Calu3 (cell line): ENCODE measurements at places on chromosomes 11 and 22.

DNA sequence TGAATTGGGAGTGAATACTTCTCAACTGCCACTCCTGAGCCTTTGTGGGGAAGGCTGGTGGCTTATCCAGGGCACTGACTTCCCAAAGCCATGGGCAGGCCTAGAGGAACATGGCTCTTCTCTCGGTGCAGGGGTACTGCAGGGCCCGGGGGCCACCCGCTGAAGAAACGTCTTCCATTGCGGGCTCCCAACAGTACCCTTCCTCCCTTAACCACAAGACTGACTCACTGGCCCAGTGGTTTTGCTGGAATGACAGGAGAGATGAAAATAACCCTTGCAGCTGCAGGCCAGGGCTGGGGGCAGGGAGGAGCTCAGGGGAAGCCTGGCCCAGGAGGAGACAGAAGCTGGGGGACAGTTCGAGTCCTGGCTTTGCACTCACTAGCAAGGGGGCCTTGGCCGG is 13.5 kb downstream of the TXN2 start:
- H3K4me1 ChIP-seq: peaks cover 38% of the 10 kb centered on the region
- peak overlapping the region; percentile 50 for H3K4me3 ChIP-seq

DNA sequence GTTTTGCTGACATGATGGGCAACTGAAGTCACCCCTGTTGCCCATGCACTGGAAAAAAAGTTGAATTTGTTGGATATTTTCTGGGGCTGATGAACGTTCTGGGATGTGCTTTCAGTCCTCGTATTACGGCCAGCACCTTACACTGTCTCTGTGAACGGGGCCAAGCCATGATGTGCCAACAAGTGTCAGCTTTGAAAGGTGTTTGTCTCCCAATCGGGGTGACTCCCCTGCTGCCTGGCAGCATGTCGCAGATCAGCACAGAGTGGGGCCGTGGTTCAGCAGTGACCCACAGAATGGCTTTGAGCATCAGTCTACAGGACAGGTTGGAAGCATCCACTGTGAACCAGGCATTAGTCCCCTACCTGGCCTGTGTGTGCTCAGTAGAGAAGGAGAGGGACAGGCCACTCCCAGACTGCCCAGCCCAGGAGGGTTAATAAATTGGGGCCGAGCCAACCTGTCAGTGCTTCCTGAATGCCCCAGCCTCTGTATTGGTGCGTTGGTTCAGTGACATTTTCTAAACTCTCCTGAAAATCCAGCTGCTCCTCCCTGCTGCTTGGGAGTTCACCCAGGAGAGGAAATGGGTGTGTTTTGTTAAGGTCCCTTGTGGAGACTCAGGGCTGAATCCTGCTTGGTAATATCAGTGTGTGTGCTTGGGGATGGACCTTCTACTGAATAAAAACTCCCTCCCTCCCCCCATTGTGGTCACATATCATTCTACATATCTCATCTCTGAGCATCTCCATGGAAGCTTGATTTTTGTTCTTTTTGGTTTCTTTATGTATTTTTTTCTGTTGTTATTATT is 50.7 kb upstream of the TTC12 start:
- H3K4me3 ChIP-seq: no peak overlapping the region
- no peaks in the 10 kb centered on the region for H3K36me3 ChIP-seq

DNA sequence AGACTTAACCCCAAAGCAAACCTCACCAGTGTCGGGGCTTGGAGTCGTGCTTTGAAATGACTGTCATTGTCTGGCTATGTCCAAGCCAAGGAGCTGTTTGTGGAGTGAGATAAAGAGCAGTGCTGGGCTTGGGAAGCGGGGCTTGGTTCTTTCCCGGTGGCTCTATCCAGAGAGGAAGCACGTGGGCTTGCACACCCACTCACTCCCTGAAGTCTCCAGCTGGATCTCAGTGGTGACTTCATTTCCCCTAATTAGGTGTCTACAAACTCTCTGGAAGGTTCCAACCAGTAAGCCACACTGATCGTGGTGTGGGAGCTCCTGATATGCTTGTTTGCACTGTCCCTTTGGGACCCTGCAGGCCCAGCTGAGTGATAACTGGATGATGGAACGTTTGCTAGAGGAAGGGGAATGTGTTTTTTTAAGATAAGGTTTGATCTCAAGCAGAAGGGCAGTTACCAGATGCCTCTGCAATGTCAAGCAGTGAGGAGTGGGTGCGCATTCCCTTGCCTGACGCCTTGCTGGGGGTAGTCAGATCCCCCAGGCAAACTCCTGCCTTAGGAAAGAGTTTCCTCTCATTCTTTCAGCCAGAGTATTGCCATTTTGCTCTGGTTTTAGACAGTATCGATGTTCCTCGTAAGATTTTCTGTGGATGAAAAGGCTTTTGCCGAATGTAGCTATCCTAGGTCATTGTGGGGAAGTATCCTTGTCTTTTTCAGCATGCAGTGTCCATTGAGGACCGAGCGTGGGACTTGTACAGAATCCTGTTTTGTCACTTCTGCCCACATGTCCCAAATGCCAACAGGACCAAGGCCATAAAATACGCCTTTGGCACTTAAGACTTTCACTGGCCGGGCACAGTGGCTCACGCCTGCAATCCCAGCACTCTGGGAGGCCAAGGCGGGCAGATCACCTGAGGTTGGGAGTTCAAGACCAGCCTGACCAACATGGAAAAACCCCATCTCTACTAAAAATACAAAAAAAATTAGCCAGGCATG is 90.9 kb downstream of the MICAL2 start:
- H3K4me1 ChIP-seq: peaks cover 18% of the 10 kb centered on the region
- peaks cover 39% of the 10 kb centered on the region for H3K36me3 ChIP-seq
- H3K27ac ChIP-seq: no peak overlapping the region
- H3K4me3 ChIP-seq: no peak overlapping the region
- no peak for DNase-seq
- no peaks in the 10 kb centered on the region for H3K27me3 ChIP-seq

- H3K4me1 ChIP-seq: peaks cover 10% of the 10 kb centered on the region
- H3K27me3 ChIP-seq: no peaks in the 10 kb centered on the region
- peak overlapping the region; percentile 96 for H3K4me3 ChIP-seq
- peaks cover 27% of the 10 kb centered on the region for H3K36me3 ChIP-seq
- no peak for DNase-seq
- peak overlapping the region; percentile 31 for H3K27ac ChIP-seq
Observed at GRCh38 chr11:63683133-63683991, 2.1 kb downstream of the RTN3 start.

DNA sequence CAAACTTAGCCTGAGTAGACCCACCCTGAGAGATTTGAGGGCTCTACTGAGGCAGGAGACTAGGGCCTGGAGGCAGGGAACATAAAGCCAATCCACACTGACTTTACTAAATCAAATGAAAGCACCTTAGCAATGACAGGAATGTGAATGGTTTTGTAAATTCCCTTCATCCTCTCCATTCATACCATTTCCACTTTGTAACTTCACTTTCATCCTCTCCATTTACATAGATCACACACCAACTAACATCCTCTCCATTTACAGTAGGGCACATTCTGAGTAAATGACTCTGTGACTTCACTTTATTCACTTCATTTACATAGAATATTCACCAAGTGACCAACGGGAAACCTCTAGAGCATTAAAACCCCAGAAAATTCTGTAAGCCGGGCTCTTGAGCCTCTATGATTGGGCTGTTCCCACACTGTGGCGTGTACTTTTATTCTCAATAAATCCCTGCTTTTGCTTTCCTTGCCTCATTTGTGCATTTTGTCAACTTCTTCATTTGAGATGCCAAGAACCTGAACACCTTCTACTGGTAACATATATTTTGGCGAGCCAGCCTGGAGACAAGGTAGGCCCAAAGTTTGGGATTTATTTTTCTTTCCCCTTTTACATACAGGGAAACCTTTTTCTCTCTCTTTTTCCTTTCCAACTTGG is 82.9 kb downstream of the PIWIL4 start:
- DNase-seq: no peak
- H3K36me3 ChIP-seq: no peaks in the 10 kb centered on the region
- no peak overlapping the region for H3K4me3 ChIP-seq
- H3K27ac ChIP-seq: no peak overlapping the region

GRCh38 chr22:37661160-37661924 is 2.8 kb downstream of the PDXP start:
- DNase-seq: no peak
- H3K4me3 ChIP-seq: no peak overlapping the region
- H3K27ac ChIP-seq: no peak overlapping the region

DNA sequence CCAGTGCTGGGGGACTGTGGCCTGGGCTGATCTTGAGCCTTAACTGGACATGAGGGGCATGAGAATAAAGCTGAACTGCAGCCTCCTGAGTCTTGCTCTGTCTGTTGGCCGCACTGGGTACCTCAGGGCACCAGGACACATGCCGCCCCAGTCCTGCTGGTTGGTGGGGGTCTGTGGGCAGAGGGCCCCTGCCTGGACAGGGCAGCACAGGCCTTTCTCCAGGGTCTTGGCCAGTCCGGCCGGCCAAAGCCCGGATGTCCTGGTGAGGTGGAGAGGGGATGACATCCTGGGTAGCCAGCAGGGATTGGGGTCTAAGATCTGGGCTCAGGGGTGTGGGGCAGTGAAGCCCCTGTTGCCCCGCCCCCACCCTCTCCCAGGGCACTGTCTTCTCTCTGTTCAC is 1.5 kb upstream of the RPS6KA4 start:
- H3K27ac ChIP-seq: peak overlapping the region; percentile 36
- DNase-seq: no peak
- H3K4me3 ChIP-seq: peak overlapping the region; percentile 80
- H3K27me3 ChIP-seq: no peaks in the 10 kb centered on the region
- H3K36me3 ChIP-seq: peaks cover 42% of the 10 kb centered on the region
- H3K4me1 ChIP-seq: peaks cover 35% of the 10 kb centered on the region

DNA sequence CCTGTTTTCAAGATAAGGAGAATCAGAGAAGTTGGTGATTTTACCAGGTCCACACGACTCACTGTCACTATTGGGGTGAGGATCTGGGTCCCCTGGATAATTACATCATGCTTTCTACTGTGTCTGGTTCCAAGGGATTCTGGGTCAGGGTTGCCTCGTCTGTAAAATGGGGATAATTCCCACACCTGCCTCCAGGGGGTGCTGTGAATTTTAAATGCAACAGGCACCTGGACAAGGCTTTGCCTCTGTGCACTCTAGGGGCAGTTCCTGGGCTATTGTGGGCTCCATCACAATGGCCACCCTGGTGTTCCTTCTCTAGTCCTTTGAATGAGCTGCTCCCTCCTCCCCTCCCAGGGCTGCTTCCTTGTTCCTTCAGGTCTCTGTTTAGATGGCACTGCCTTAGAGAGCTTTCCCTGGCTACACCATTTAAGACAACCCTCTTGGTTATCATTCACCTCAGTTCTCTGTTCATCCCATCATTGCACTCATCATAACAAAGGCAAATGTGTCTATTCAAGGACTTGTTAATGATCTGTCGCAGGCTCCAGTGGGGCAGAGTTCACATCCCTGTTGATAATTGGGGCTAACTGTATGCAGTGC is 178.6 kb downstream of the MIAT start:
- no peaks in the 10 kb centered on the region for H3K4me1 ChIP-seq
- DNase-seq: peak; percentile 75
- H3K27ac ChIP-seq: no peak overlapping the region
- peaks cover 25% of the 10 kb centered on the region for H3K27me3 ChIP-seq

- H3K4me3 ChIP-seq: no peak overlapping the region
- no peak for DNase-seq
- H3K27ac ChIP-seq: no peak overlapping the region
- no peaks in the 10 kb centered on the region for H3K4me1 ChIP-seq
- H3K36me3 ChIP-seq: no peaks in the 10 kb centered on the region
Observed at GRCh38 chr11:82675838-82676237, 57.8 kb downstream of the FAM181B start.

GRCh38 chr11:71432761-71433647 is 15.2 kb downstream of the DHCR7 start:
- H3K4me3 ChIP-seq: no peak overlapping the region
- no peaks in the 10 kb centered on the region for H3K27me3 ChIP-seq
- peaks cover 31% of the 10 kb centered on the region for H3K36me3 ChIP-seq
- no peak overlapping the region for H3K27ac ChIP-seq
- no peak for DNase-seq

DNA sequence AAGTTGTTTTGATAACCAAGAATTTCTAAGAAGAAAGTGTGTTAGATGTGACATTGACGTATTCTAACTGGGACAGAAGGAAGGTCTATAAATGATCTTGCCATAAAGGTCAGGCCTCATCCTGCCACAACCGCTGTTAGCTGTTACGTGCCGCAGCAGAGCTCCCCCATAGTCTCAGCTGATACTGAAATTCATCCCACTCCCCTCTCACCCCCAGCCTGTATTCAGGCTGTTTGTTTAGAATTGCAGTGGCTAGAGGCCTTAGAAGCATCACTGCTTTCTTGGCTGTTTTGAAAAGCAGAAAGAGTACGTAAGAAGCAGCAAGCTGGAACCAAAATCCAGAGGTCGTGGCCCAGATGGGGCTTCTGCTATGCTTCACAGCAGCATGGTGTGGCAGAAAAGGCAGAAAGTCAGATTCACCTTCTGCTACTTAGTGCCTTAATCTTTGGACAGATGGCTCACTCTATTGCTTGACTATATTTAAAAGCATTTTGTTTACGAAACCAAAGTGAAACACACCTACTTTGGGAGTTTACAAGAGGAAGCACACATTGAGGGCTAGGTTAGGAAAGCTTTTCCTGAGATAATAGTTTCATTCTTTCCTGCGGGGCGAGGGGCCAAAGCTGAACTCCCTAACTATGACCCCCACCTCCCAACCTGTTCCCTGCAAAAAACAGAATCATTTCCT is 950 bp upstream of the LAYN start:
- H3K4me1 ChIP-seq: peaks cover 7% of the 10 kb centered on the region
- no peak overlapping the region for H3K4me3 ChIP-seq
- no peak for DNase-seq
- H3K27ac ChIP-seq: no peak overlapping the region
- H3K27me3 ChIP-seq: no peaks in the 10 kb centered on the region

- H3K27ac ChIP-seq: peak overlapping the region; percentile 74
- DNase-seq: no peak
- H3K27me3 ChIP-seq: no peaks in the 10 kb centered on the region
- H3K4me3 ChIP-seq: peak overlapping the region; percentile 92
- H3K36me3 ChIP-seq: peaks cover 27% of the 10 kb centered on the region
- peaks cover 40% of the 10 kb centered on the region for H3K4me1 ChIP-seq
Observed at GRCh38 chr22:37659066-37659896, 758 bp downstream of the PDXP start.

- H3K4me3 ChIP-seq: no peak overlapping the region
- peak overlapping the region; percentile 11 for H3K27ac ChIP-seq
- no peak for DNase-seq
- H3K36me3 ChIP-seq: no peaks in the 10 kb centered on the region
Observed at GRCh38 chr11:100712583-100712982, 25.5 kb downstream of the ARHGAP42 start.

DNA sequence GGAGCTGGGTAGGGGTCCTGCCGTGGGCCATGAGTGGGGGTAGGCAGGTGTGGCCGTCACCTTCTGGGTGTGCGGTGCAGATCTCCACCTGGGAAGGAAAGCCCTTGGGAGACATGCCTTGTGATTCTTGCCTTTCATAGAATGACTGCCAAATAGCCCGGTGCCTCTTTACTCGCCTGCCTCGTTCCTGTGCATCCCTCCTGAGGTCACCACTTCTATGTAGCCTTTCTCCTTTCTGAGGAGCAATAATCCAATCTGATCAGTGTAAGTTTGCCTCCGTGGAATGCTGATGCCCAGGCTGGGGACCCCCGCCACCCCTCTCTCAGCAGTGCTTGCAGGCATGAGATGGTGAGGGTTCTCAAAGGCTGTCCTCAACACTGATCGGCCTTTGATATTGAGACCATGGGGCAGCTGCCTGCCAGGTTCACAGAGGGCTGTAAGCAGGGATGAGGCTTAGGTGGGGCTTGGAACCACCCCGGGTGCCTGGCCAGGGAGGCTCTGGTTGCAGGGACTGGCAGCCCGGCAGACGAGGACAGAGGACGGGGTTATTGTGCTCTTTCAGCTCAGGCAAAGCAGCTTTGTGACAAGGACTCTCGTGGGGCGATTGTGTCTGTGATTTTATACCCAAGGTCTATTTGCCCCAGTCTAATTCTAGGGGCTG is 86.1 kb upstream of the WNT7B start:
- peak overlapping the region; percentile 93 for H3K27ac ChIP-seq
- no peak for DNase-seq
- peak overlapping the region; percentile 71 for H3K4me3 ChIP-seq
- no peaks in the 10 kb centered on the region for H3K27me3 ChIP-seq
- peaks cover 39% of the 10 kb centered on the region for H3K36me3 ChIP-seq
- H3K4me1 ChIP-seq: peaks cover 42% of the 10 kb centered on the region
